GM18507 (cell line): ENCODE measurements at places on chromosomes 7 and 10.

GRCh38 chr7:130388671-130389070, 8.4 kb downstream of the CPA1 start:
- no peak for DNase-seq

DNA sequence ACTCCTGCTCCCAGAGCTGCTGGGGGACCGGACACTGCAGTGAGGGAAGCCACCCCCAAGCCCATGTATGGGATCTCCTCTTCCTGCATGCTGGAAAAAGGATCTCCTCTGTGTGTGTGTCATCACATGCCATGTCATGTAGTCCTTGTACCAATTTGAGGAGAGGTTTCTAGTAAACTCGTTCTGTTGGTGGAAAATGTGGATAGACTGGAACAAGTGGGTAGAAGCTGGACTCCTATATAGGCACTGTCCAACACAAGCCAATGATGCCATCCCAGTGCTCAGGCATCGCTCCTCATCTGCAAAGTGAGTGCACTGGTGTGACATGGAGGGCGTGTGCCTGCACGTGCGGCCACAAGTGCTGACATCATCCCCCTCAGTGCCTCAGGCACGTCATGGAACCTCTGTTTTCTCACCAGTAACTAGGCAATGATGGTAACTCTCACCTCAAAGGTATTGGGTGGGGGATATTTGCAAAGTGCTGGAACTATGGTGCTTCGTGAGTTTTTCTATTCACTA, 19.3 kb downstream of the MYO1G start:
- no peak for DNase-seq

- no peak for DNase-seq
Observed at GRCh38 chr10:77290528-77291155, 347.0 kb downstream of the KCNMA1 start.

- no peak for DNase-seq
Observed at GRCh38 chr10:121236621-121237020, 361.6 kb downstream of the FGFR2 start.

- DNase-seq: no peak
Observed at GRCh38 chr7:42071372-42072261, 165.4 kb downstream of the GLI3 start.
